ENCODE measurements at places on chromosomes 5 and 9.

- no peak for DNase-seq
Measured at GRCh38 chr9:137277329-137278041, at the start of gene TOR4A. Gene TOR4A, plus strand, starts transcription at chr9:137277726. Its CDS starts 964 bp downstream, at chr9:137278690.

- no peak for DNase-seq
Measured at GRCh38 chr9:95769473-95769872, 106.0 kb upstream of the ERCC6L2 start.

DNA sequence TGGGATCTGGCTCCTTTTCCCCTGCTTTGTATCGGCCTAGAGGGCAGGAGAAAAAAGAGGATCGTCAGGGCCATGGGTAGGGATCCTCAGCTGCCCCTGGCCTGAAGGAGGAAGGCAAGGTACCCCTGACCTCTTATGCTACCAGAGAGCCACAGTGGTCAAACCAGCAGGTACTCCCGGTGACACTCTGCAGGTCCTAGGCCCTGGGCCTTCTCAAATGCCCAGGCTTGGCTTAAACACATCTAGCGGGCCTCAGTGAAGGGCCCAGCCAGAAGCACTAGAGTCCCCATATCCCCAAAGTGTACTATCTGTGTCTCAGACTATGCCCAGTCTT, 3.5 kb downstream of the IRF1 start:
- DNase-seq = peak; percentile 9

DNA sequence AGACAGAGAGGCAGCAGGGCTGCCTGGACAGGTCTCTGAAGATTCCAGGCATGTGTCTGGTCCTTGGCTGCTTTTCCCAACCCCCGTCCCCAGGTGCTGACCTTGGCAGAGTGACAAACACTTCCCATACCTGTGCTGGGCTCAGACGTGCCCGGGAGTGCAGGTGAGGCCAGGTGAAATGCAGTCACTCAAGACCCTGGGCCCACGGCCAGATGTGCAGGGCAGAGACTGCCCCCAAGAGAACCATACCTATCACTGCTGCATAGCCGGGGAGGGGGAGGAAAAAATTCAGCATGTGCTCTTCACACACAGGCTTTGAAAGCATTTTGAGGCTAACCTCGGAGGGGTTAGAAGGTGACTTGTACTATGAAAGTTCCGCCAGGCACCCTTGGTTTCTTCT, 22.6 kb downstream of the CCNJL start:
- no peak for DNase-seq

- no peak for DNase-seq
Measured at GRCh38 chr9:124551472-124552272, 44.5 kb upstream of the NR5A1 start.

DNA sequence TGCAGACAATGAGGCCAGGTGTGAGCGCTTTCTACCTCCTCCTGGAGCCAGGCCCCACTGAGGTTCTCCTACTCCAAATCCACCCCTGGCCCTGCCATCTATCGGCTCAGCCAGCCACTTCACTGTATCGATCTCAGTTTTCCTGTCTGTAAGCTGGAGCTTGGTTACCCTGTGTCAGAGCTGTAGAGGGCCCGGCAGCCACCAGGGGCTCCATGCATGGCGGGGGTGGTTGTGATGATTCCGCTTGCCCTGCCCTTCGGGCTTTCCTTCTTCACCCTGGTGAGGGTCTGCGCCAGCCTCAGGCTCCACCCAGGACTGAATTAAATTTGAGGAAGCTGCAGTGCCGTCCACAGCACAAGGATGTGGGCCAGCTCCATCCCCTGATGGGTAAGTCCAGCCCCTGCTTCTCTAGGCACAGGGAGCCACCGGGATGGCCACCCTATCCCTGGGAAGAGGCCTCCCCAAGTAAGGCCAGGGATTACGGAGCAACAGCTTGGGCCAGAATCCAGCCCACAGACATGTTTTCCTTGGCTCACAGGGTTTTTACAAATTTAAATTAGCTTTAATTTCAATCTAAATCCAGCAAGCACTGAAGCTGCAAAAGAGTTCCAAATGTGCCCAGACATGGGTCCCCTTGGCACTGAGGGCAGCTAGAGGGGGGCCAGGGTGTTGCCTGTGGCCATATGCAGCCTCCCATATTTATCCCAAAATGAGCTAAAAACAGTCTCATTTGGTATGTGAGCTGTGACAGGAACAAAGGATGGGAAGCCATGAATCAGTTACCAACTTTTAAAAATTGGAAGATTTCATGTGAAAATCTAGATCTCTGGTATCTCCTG, 89.1 kb upstream of the FBXW11 start:
- DNase-seq = no peak

- DNase-seq = no peak
Measured at GRCh38 chr9:93110311-93110855, 14.4 kb downstream of the CARD19 start.

DNA sequence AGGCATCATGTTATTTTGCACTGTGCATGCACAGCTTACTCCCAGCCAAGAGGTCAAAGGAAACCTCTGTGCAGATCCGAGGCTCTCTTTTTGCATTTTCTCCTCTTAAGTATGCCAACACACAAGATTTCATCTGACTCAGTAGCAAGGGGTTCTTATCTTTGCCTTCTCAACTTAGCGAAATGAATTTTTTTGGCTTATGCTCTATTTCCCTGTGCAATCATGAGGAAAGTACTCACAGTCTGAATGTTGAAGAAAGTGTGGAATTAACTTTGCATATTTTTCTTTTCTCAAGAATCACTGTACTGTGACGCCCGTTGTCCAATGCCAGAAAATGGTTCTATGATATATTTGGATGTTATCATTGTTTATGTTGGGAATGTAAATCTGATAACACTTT, 173.5 kb upstream of the FBXL7 start:
- no peak for DNase-seq

- DNase-seq = no peak
Measured at GRCh38 chr5:4015709-4016108, 420.1 kb downstream of the IRX1 start.

GRCh38 chr5:127846884-127847283, 143.7 kb downstream of the CCDC192 start:
- no peak for DNase-seq

GRCh38 chr5:72147569-72147968, 40.3 kb downstream of the MAP1B start:
- DNase-seq = no peak

GRCh38 chr9:131297903-131298302, 8.4 kb downstream of the PLPP7 start:
- no peak for DNase-seq

GRCh38 chr5:124790895-124791732, 44.7 kb upstream of the ZNF608 start:
- no peak for DNase-seq

GRCh38 chr5:135140446-135141204, 106.6 kb upstream of the PITX1 start:
- no peak for DNase-seq

GRCh38 chr9:69674716-69675438, 2.7 kb upstream of the APBA1 start:
- no peak for DNase-seq

- DNase-seq = no peak
Measured at GRCh38 chr5:16757989-16758501, 141.2 kb upstream of the RETREG1 start.

- no peak for DNase-seq
Measured at GRCh38 chr5:170173227-170173626, 59.6 kb upstream of the C5orf58 start.

- no peak for DNase-seq
Measured at GRCh38 chr5:78373231-78373630, 12.8 kb downstream of the SCAMP1 start.

- no peak for DNase-seq
Measured at GRCh38 chr5:405421-405820, 37.6 kb upstream of the EXOC3 start.

- no peak for DNase-seq
Measured at GRCh38 chr9:137145731-137146526, 7.0 kb downstream of the GRIN1 start.

GRCh38 chr5:126640866-126641265, 40.1 kb downstream of the PHAX start:
- no peak for DNase-seq

DNA sequence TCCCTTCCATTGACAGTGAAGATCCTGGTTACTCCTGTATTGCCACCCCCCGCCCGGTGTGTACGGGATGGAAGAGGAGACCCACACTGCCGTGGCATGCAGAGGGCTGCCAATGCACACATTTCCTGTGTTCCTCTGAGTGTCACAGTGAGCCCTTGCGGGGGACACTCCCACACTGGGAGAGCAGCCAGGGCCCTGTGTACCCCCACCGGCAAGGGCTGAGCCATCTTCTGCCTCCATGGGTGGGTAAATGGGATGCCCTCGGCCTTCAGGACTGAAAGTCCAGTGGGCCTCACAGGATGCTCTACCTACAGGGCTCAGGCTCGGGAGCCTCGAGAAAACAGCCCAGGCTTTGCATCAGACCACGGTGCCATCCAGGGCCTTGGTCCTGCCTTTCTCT, 18.1 kb downstream of the IRX1 start:
- no peak for DNase-seq

GRCh38 chr5:55459572-55459971, 75.2 kb downstream of the PLPP1 start:
- DNase-seq = no peak

GRCh38 chr5:60672693-60673264, 27.2 kb downstream of the DEPDC1B start:
- no peak for DNase-seq

DNA sequence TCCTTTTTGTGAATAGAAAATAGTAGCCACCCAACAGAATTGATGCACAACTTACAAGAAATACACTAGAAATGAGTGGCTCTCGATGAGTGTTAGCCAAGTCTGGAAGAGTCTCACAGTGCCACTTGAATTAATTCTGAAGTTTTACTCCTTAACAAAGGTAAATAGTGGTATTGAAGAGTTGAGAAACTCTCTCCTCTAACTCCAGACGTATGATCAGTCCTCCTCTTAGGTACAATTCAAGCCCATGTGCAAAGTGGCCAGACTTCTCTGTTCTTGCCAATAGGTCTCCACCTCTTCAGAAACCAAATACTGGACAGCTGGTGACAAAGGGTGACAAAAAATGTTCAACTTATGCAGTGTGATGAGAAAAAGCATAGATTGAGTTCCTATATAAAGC, 38.5 kb upstream of the ADAMTS16 start:
- DNase-seq = no peak

DNA sequence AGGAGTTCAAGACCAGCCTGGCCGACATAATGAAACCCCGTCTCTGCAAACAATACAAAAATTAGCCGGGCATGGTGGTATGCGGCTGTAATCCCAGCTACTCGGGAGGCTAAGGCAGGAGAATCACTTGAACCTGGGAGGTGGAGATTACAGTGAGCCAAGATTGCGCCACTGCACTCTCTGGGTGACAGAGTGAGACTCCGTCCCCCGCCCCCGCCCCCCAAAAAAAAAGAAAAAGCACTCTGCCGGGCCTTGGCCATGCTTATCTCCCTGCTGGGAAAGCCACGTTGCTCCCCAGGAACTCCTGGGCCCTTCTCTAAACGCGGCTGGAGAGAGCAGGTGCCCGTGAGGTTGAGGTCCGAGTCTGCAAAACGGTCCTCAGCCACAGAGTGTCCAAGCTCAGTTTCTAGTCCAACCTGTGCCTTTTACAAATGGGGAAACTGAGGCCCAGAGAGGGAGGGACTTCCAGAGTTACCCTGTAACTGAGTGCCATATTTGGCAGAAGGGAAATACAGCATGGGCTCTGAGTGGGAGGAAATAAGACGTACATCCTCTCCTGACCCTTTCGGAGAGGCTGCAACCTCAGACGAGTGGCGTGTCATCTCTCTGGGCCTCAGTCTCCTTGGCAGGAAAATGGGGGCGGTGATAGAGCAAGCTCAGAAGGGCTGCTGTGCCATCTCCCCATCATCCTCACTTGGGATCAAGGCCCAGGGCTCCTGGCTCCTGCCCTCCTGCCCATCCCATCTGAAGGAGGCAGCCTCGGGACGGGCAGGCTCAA, 6.6 kb upstream of the PHYHD1 start:
- no peak for DNase-seq

DNA sequence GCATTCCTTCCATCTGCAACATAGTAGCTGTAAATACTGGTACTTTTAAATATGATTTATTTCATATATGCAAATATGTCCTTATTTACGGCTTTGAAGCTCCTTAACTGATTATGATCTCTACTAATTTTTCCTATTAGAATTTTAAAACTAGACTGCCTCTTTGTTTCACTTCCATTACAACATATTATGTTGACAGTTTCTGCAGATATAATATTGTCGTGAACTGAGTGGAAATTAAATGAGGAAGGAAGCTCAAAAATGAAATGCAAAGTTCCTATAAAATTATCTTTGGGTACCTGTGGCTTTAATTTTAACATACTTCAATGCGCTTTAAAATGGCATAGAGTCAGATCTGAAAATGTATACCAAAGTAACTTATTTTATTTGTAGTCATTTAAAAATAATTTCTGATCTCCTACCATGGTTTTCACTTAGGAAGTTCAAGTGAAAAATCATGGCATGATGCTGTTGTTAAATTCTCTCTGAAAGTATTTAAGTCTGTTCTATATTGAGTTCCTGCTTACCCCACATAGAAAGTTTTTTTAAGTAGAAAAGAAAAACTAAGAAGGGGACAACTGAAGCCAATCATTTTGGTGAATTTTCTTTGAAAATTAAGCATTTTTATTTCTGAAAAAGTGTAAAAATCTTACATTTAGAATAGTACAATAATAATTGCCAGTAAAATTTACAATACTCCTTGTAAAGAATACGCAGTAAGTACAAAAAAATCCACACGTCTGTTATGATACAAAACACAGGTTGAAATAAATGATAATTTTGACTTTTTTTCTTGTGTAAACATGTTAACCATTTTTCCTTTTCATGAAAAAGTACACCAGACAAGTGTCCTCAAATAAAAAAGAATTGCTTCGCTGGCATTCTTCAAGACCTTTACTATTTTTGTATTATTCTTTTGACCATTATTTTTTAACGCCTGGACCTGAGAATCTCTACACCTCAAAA, 2.6 kb downstream of the FOXD1 start:
- no peak for DNase-seq

DNA sequence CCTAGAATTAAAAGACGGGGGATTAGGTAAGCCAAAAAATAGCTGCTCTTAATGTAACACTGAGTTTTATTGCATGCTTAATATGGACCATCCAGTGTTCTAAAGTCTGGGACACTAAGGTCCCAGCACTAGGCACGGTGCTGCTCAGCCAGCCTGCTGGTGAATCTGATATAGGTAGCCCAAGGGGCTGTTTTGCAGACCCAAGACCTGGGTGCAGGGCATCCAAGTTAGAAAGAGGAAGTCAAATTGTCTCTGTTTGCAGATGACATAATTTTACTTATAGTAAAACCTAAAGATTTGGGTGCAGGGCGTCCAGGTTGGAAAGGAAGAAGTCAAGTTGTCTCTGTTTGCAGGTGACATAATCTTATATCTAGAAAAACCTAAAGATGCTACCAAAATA, 17.8 kb downstream of the IFNA5 start:
- no peak for DNase-seq

DNA sequence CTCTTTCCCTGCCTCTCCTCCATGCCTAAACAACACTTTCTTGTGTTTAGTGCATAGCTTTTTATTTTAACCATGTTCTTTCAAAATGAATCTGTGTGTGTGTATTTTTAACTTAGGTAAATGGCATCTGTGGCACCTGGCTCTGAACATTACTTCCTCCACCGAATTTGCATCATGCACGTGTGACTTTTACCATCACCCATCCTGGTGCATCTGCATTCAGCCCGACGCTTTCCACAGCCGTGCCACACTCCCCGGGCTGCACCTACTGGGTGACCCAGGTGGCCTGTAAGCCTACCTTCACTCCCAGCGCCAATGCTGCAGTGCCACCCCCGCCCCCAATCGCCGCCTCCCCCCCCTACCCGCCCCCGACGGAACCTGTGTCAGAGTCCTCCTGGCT, 12.7 kb upstream of the FCN1 start:
- DNase-seq = no peak

- no peak for DNase-seq
Measured at GRCh38 chr5:160692271-160692670, 159.7 kb downstream of the ATP10B start.

Data from memory B cell (primary cell).